ENCODE measurements at places on chromosomes 5 and 9.
A peak's percentile ranks its signal among the peaks of the same experiment; 100 is the strongest.

- DNase-seq, result no peak
Observed at GRCh38 chr5:52789378-52789777, 1.7 kb downstream of the ITGA1 start.

GRCh38 chr9:23771746-23772384 lies 54.2 kb downstream of the ELAVL2 start:
- no peak for DNase-seq

DNA sequence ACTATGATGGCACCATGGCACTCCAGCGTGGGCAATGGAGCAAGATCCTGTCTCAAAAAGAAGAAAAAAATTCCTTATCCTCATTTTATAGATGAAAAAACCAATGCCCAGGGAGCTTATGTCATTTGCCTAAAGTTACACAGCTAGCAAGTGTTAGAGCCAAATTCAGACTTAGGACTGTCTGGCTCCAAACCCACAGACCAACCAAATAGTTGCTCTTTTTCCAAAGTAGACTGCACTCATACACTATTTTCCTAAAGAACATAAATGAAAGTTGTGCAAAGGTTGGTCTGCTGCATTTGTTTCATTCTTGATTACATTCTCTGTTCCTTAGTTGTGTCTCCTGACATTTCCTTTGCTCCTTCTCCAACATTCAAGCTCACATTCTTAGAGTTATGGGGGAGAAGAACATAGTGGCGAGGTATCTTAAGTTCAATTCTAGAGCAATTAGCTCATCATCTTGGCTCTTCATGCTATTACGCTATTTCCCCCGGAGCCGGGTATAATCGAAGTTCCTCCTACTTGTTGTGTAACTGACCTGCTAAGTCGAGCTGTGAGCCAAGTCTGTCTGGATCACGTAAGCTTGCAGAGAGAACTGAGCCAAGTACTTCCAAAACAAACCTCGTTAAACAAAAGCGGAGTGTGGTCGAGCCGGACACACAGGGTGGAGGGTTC lies 138.3 kb downstream of the RFK start:
- DNase-seq, result no peak

DNA sequence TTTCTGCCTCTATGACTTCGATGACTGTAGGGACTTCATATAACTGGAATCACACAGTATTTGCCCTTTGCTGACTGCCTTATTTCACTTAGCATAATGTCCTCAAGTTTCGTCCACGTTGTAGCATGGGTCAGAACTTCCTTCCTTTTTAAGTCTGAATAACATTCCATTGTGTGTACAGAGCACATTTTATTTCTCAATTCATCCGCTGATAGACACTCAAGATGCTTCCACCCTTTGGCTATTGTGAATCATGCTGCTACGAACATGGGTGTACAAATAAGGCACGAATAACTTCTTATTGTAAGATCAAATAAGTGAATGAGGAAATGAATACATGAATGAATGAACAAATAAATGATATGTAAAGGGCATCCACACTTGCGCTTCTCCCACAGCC lies 13.0 kb downstream of the BARX1 start:
- DNase-seq, result no peak

- DNase-seq, result no peak
Observed at GRCh38 chr5:36300191-36300926, 1.3 kb downstream of the RANBP3L start.

- no peak for DNase-seq
Observed at GRCh38 chr5:14560091-14560595, 21.4 kb upstream of the OTULINL start.

GRCh38 chr5:115858396-115858795 lies 16.7 kb downstream of the AP3S1 start:
- no peak for DNase-seq

GRCh38 chr9:80004714-80005113 lies 432.9 kb downstream of the TLE4 start:
- DNase-seq, result no peak

DNA sequence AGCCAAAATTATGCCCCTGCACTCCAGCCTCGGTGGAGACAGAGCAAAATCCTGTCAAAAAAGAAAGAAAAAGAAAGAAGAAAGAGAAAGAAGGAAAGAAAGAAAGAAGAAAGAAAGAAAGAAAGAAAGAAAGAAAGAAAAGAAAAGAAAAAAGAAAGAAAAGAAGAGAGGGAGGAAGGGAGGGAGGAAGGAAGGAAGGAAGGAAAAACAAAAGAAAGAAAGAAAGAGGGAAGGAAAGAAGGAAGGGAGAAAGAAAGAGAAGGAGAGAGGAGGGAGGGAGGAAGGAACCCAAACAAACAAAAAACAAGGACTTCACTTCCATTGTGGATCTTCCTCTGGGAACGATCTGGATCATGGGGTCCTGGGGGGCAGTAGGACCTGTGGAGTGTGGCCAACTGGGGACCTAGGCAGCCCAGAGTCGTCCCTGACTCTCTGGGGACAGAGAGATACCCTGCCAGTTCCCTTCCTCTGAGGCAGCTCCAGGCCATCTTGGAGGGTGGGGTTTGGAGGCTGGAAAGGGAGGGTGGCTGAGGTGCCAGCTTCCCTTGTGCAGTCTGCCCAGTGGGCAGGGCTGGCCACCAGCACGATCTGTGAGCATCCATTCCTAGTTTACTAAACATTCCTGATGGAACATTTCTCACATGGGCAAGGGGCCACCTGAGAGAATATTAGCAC lies 216.8 kb downstream of the PAX5 start:
- no peak for DNase-seq

DNA sequence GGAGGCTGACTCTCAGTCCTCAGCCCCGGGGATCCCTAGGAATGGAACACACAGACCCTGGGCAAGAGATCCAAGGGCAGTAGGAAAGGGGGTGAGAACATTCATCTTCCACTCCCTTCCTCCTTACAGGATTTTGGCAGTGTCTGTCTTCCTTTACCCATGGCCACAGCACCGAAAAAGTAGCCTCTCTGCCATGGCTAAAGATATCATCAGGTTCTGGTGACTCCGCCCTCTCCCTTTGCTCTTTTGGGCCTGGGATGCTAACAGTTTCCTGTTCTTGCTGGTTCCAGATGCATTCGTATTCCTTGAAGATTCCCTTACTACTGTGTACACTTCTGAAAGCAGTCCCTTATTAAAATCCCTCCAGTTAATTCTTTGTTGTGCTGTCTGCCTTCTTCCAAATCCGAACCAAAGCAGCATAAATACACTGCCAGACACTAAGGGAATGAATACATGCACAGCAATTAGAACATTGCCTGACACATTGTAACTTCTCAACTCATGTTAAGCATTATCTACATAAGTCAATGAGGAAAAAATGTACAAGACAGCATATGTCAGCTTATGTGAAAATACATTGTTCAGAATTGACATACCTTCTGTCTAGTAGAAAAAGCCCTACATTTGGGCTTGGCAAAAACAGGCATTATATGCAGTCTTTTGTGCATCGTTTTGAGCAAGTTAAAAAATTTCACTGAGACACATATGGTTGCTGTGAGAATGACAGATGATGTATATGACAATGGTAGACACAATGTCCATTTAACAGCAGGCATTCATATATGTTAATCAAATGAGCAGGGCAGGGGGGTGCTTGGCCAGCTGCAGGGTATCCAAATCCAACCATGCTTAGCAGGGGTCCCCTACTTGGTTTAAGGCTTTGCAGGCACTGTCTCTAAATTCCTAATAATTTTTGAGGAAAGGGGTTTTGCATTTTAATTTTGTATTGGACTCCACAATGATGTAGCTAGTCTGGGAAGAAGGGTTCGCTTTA lies 58.8 kb upstream of the RAI14 start:
- DNase-seq, result no peak

DNA sequence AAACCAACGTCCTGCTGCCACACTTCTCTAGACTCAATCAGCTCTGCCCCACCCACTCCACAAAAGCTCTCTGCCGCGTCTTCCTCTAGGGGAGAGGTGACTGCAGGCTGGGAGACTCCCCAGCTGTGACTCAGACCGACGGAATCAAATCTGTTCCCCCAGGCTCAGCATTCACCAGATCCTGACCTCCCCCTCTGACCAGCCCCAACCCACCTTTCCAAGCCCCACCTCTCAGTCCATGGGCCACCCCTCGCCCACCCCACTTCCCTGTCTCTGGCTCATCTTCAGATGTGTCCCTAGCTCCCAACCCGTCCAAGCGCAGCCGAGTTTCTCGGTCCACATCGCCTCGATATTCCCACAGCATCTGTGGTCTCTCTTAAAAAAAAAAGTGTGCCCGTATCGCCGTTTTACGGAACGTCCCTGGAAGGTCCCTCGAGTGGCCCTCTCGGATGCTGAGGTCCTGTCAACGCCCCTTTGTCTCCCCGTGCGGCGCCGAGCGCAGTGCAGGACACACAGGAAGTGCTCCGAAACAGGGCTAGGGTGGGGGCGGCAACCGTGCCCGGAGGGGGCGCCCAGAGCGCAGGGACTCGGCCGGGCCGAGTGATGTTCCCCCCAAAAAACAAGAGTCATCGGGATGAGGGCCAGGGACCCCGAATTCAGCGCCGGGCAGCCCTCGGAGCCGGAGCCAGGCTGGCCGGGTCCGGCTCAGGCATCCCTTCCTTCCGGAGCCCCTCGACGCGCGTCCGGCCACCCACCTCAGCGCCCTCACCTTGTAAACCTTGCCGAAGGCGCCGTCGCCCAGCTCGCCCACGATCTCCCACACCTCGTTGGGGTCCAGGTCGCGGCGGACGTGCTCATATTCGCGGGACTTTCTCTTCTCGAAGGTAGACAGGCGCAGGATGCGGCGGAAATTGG lies 649 bp downstream of the STK10 start:
- DNase-seq, result peak; percentile 70

GRCh38 chr5:82494942-82495341 lies 216.8 kb upstream of the RPS23 start:
- DNase-seq, result no peak

GRCh38 chr9:122134822-122135528 lies 24.6 kb downstream of the NDUFA8 start:
- DNase-seq, result no peak

- DNase-seq, result no peak
Observed at GRCh38 chr5:861442-862366, 10.9 kb upstream of the ZDHHC11 start.

DNA sequence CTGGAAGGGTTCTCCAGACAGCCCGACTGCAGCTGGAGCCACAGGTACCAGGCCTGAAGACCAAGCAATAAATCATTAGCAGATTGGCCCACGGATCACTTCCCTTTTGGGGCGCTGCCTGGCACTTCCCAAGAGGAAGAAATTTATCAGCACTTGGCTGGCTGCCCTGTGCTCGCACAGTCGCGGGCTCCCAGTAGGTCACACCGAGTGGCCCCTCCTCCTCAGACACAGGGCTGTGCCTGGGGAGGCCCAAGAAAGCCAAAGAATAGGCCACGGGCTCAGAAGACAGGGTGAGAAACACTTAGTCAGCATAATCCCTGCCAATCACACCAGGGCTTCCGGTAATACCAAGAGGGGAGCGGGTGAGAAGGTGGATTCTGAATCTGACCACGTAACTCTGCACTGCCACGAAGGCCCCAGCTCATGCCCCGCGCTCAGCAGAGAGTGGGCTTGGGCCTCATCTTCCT lies 115.7 kb upstream of the MSX2 start:
- no peak for DNase-seq

GRCh38 chr9:121439016-121439415 lies 60.6 kb downstream of the GGTA1 start:
- DNase-seq, result no peak

GRCh38 chr9:9783711-9784110 lies 829.1 kb downstream of the PTPRD start:
- DNase-seq, result no peak

- DNase-seq, result no peak
Observed at GRCh38 chr5:169201597-169201996, 99.3 kb downstream of the SLIT3 start.

- no peak for DNase-seq
Observed at GRCh38 chr9:133824106-133824801, 86.1 kb upstream of the SARDH start.

DNA sequence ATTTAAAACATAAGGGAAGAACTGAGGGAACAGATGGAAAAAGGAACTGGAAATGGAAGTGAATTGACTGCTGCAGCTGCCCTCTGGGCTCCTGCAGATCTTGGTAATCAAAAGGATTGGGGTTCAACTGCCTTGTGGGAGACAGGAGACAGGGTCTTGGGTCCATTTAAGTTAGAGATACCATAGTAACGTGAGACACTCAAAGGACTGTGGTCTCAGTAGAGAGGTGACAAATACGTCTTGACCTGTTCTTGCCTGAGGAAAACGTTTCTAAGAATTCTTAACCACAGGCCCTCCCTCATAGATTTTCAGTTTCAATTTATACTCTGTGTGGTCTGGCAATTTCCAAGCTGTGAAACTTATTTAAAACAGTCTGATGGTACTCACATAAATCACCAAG lies 100.8 kb upstream of the DHFR start:
- DNase-seq, result peak; percentile 62

- no peak for DNase-seq
Observed at GRCh38 chr5:58191443-58191842, 268.4 kb downstream of the PLK2 start.

DNA sequence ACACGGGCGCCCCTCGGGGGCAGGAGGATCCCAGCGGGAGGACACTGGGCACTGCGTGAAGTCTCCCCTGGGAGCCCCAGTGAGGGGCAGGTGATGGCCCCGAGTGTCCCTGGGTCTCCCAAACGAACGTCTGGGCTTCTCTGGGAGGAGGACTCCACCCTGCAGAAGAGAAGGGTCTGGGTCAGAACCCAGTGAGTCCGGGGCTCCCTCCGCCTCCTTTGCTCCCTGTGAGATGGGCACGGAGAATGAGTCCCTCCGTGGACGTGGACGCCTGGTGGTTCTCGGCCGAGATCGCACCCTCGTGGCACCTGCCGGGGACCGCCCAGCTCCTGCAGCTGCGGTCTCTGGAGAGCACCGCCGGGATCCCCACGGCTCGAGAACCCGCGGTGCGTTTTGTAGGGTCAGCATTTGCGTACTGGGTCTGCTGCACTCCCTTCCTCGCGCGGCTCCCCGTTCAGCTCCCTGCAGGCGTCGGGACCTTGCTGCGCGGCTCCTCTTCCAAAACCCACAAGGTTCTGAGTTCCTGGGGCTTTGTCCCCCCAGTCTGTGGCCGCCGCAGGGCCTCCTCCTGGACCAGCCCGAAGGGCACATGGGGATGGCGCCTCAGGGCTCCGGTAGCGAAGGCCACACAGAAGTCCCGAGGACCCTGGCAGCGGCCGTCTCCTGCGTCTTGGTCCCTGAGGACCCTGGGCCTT lies 10.2 kb upstream of the CEP72 start:
- no peak for DNase-seq

DNA sequence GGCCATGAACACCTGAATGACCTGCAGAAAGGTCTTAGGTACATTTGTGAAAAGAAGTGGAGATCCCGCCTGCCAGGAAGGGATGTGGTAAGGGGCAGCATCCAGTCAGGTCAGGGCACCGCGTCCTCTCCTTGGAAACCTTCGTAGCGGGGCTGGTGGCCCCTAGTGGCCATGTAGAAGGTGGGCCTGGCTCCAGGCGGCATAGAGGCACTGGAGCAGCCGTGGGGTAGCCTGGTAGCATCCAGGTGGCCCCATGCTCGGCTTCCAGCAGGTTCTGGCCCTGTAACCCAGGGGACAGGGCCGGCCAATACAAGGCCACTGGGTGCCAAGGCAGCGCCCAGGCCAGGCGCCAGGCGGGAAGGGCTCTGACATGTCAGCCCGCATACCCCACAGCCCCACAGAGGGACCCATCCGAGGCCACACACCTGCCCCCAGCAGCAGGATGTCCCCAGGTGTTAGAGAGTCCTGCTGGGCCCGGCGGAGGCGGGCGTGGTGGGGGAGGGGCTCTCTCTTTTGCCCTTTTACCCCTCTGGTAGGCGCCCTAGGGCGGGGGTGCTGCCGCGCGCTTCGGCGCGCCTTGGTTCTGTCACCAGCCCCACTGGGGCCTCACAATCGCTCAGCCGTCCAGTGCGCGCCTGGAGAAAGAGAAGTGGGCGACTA lies 58.3 kb upstream of the SPATA31E1 start:
- no peak for DNase-seq

- DNase-seq, result no peak
Observed at GRCh38 chr5:94793816-94794198, 175.3 kb downstream of the SLF1 start.

Measured in CD4-positive, alpha-beta T cell treated with Interleukin-1 beta for 1 hour (primary cell).